ENCODE measurements at places on chromosomes 5 and 9. TPM values are rescaled to one million over a fixed set of nuclear protein-coding genes. Genes with fewer than 3 reads are reported as not detected.
A peak's percentile ranks its signal among the peaks of the same experiment; 100 is the strongest.

Gene SHB
- total RNA-seq: 54.5 TPM

Gene ARL10
- total RNA-seq: 6.6 TPM

Gene HTR4
- 3.8 TPM for total RNA-seq

DNA sequence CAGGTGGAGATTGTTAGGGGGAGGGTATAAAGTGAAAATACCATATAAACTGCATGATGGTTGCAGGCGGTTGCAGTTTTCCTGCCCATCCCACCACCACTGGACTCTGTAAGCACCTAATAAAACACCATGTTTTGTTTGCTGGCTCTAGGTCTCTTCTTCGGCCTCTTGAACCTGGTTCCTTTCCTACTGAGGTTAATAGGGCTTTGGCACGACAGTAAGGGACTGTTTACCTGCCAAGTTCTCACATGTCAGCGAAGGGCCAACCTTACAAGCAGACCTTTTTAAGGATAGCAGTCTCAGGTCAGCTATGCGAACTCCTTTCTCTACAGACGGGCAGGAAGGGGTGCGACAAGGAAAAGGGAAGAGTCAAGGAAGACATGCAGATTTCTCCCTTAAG is 3.4 kb upstream of the RFESD start:
- no peak for DNase-seq

Gene ATP6V1G1
- 68.9 TPM for total RNA-seq

Gene FSD1L
- total RNA-seq: 9.3 TPM

- DNase-seq: no peak
These were observed 124.3 kb upstream of the SLC24A2 start for GRCh38 chr9:19913151-19913550.

GRCh38 chr5:138282920-138283742 is 8.7 kb upstream of the GFRA3 start:
- peak; percentile 21 for DNase-seq

GRCh38 chr5:72523960-72524582 is 16.9 kb upstream of the ZNF366 start:
- DNase-seq: no peak

Gene KCNV2
- total RNA-seq: not detected

Gene PRPF4
- 20.1 TPM for total RNA-seq

GRCh38 chr5:159873680-159874079 is 42.6 kb upstream of the ADRA1B start:
- DNase-seq: no peak

DNA sequence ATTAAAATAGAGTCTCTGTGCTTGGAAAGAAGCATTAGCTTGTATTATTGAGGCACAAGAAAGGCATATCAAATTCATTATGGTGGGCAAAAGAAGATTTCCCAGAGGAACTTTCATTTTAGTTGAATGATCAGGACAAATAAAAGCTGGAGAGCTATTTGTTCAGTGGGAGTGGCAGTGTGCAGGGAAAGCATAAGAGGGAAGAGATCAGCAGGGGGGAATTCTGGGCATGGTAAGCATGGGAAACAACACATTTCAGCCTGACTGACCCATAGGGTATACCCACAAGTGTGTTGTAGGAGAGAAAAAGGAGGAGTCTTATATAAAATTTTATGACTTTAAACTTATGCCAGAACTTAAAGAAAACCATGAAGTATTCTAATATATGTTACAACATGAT is 167.7 kb upstream of the RASA1 start:
- DNase-seq: no peak

DNA sequence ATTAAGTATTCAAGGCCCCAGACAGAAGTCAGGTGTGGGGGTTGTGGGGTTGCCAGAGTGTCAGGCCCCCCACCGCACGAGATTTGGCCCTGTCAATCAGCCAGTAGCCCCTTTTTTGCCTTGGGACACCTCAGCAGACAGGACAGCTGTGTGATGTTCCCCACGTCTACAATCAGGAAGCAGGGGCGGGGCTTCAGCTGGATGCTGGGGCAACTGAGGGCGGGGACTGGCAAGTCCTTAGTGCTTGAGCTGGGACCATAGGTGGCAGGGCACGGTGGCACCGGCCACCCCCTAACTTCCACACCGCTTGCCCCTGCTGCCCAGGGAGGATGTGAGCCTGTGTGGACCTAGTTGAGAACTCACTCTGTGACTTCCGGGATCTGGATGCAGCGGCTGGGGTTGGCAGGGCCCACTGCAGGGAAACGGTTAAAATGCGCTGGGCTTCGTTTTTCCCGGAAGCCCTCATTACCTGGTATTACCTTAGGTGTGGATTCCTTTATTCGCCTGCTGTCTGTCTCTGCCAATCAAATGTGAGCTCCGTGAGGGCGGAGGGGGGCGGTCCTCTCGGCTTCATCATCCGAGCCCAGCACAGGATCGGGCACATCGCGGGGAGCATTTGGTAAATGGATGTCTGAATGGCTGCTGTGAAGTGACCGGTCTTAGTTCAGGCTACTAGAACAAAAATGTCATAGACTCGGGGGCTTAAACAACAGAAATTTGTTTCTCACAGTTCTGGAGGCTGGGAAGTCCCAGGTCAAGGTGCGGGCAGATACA is 7.5 kb upstream of the GTF3C5 start:
- no peak for DNase-seq

Gene SPINK6
- total RNA-seq: not detected

Gene CDHR2
- total RNA-seq: 65.7 TPM

GRCh38 chr5:113373426-113373825 is 61.4 kb downstream of the TSSK1B start:
- no peak for DNase-seq

DNA sequence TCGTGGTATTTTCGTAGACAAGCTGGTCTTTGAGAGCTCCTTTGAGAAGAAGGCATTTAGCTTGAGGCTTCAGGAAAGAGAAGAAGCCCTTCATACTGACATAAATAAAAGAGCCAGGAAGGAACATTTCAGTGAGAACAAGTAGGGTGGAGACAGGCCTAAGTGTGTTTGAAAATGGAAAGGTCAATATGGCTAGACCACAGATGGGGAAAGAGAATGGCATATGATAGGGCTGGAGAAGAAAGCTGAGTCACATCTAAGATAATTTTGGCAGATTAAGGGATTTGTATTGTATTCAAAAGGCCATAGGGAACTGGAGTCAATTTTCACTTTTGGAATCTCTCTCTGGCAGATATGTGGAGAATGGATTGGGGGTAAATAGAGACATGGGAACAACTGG is 374.9 kb downstream of the TMEM38B start:
- no peak for DNase-seq

DNA sequence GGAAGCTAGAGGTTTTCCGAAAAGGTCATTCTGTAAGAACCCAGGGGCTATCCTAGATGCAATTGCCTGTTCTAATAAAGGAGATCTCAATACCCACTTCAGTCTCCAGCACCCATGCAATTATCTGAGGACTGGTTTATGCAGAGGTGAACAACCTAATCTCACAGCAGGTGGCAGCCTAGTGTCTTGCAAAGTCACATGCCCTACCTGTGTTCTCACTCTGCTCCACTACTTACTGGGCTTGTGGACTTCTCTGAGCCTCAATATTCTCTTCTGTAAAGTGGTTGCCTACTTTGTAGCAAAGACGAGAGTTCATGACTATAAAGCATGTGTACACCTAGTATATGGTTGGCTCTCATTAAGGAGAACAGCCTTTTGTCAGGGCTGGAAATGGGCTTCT is 21.0 kb upstream of the ALDH1B1 start:
- peak; percentile 58 for DNase-seq

All from mucosa of gallbladder (tissue), 1 donor.